ENCODE measurements at places on chromosomes 12 and 14.
A peak's percentile ranks its signal among the peaks of the same experiment; 100 is the strongest.

GRCh38 chr12:105278043-105278697, 42.2 kb upstream of the APPL2 start:
- DNase-seq = no peak

- peak; percentile 61 for DNase-seq
Observed at GRCh38 chr14:83816761-83817160, 1713.2 kb upstream of the FLRT2 start.

- DNase-seq = no peak
Observed at GRCh38 chr12:80260269-80260668, 160.9 kb downstream of the OTOGL start.

DNA sequence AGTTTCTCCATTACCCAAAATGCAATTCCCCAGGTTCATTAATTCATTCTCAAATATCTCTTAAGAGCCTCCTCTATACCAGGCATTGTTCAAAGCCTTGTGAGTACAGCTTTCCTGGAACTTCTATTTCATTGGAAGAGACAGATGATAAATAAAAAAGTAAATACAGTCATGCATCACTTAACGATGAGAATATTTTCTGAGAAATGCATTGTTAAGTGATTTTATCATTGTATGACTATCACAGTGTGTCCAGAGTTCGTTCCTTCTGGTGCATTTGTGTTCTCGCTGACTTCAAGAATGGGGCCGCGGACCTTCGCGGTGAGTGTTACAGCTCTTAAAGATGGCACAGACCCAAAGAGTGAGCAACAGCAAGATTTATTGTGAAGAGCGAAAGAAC, 66.0 kb downstream of the ANO4 start:
- no peak for DNase-seq

- DNase-seq = peak; percentile 39
Observed at GRCh38 chr12:51082561-51083125, 753 bp downstream of the CSRNP2 start.

DNA sequence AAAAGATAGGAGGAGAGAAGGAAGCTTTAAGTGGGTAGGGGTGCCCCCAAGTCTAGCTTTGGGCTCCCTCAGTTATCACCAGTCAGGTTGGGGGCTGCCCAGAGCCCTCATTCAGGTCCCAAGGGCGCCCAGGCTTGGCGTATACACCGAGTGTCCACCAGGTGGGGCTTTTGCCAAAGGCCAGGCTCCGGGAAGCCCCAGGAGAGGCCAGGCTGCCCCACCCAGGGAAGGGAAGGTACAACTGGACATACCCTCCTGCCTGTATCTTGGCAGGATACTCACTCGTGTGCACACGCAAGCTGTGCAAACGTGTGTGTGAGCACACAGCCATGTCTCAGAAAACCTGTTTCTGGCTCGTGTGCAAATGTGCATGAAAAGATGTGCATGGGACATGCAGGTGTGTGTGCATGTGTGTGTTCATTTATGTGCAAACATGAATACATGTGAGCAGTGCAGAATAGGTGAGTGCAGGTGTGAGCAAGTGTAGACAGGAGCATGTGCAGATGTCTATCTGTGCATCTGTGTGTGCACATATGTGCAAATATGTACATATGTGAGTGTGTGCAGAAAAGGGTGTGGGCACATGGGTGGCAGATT, 103.9 kb upstream of the MYL2 start:
- DNase-seq = peak; percentile 70

DNA sequence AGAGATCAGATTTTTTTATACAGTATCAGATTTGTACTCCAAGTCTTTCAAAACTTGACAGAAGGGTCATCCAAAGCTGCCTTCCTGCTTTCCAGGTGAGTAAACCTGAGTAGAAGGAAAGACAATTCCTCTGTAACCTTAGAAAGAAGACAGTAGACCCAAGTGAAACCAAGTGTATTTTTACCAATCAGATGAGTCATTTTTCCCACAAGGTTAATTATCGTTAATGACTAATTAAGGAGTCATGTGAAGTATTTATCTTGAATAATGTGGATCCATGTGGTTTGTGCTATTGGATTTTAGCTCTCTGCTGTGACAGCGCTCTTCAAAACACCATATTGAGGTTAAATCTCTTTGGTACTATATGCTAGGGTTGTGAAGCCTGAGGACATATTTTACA, 74.0 kb upstream of the PELI2 start:
- DNase-seq = no peak

DNA sequence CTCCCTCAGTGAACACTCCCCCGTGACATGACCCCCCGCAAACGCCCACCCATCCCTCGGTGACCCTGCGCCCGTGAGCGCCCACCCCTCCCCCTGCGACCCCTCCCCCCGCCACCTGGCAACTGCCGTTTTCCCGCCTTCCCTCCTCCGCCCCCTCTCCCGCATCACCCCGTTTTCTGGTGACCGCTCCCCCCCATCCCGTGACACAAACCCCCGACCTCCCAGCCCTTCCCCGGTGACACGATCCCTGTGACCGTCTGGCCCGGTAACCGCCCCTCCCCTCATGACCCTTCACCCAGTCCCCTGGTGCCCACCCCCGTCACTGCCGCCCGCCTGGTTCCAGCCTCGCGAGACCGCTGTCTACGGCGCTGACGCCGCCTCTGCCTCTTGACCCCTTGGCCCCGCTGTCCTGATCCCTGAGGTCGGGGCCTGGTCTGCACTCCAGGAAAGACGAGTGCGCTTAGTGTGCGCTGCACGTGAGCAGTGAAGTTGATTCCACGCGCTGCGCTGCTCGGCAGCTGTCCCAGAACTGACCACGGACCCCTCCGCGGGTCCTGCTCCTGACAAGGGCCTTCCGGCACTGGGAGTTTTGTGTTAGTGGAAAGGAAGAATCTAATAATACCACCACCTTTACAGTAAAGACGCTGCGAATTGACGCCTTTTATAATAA, 59.4 kb downstream of the DDX51 start:
- DNase-seq = peak; percentile 36

- DNase-seq = no peak
Observed at GRCh38 chr12:4975574-4975973, 65.9 kb downstream of the KCNA1 start.

DNA sequence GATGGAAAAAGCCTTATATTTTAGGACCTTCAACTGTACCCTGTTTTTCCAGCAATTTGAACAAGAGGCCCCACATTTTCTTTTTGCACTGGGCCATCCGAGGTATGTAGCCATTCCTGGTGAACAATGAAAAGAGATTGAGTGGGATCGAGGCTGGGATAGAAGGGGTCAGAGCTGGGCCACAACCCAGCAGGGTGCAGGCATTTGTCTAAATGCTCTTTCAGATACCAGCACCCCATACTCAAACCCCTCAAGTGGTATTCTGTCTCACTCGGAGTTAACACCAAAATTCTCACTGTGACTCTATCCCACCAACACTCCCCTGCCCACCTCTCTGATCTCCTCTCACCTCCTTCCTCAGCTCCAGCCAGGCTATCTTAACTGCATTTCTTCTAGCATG, 26.8 kb downstream of the DUSP6 start:
- no peak for DNase-seq

GRCh38 chr14:68408680-68409079, 384.2 kb downstream of the ZFP36L1 start:
- DNase-seq = no peak

DNA sequence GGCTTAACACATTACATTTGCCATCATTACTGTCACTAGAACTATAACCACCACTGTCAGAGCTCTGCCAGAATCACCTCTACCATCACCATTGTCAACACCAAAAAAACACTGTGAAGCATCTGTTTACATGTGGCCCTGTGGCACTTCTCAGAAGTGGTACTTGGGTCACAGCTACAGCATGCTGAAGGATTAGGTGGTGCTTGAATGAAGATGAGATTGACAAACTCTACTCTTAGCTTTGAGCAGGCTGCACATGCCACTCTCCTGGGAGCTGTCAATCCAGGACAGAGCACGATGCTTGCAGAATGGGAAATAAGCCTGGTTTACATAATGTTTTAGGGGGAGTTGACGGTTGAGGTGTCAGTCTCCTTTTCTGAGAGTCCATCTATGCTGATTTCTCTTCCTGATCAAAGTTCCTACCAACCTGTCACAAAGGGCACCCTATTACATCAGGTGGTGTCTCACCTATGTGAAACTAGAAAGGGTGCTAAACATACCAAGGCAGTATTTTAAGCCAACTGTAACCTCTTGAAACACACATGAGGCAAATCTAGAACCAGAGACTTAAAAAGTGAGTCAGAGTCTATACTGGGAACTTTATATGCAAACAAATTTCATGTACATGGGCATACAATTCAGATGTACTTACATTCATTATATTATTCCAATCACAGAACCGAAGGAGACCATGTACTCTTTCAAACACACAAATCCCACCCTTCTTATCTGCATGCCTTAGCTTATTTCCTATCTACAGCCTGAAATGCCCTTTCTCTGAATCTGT, 258.7 kb downstream of the EMP1 start:
- no peak for DNase-seq

GRCh38 chr12:130041983-130042812, 120.1 kb upstream of the FZD10 start:
- peak; percentile 51 for DNase-seq

Data from COLO829 (cell line).